Activated CD8-positive, alpha-beta memory T cell treated with anti-CD3 and anti-CD28 coated beads for 36 hours (primary cell): ENCODE measurements at places on chromosomes 11 and 22. TPM values are rescaled to one million over a fixed set of nuclear protein-coding genes. Genes with fewer than 3 reads are reported as not detected.

FGF3 gene
- not detected for total RNA-seq

GRM5 gene
- not detected for total RNA-seq

CDPF1 gene
- 9.5 TPM for total RNA-seq

PTPN5 gene
- not detected for total RNA-seq

C11orf87 gene
- not detected for total RNA-seq

CD59 gene
- total RNA-seq, result 27.4 TPM

POU2AF2 gene
- not detected for total RNA-seq

IFITM10 gene
- total RNA-seq, result 0.61 TPM

PLEKHB1 gene
- total RNA-seq, result 7.7 TPM

HOATZ gene
- not detected for total RNA-seq

TNNT3 gene
- 0.42 TPM for total RNA-seq

DNAJC4 gene
- total RNA-seq, result 20.8 TPM

LMNTD2 gene
- 0.75 TPM for total RNA-seq

GLYAT gene
- total RNA-seq, result not detected

PRG3 gene
- total RNA-seq, result not detected

GAB4 gene
- total RNA-seq, result not detected

APOA4 gene
- total RNA-seq, result not detected

RTN4RL2 gene
- total RNA-seq, result 0.23 TPM

EIF3M gene
- 415 TPM for total RNA-seq

CCND1 gene
- 1.7 TPM for total RNA-seq

BRSK2 gene
- 0.71 TPM for total RNA-seq

DMC1 gene
- total RNA-seq, result 14.7 TPM
